ENCODE measurements at places on chromosomes 2 and 18. TPM values are rescaled to one million over a fixed set of nuclear protein-coding genes. Genes with fewer than 3 reads are reported as not detected.

Gene TMEM237
- total RNA-seq, result 29.4 TPM

Gene C2orf81
- 6.5 TPM for total RNA-seq

Gene AGXT
- total RNA-seq, result 0.34 TPM

Gene RAB27B
- 2.2 TPM for total RNA-seq

Gene LHCGR
- not detected for total RNA-seq

Gene ACTG2
- 0.89 TPM for total RNA-seq

Gene CFC1
- total RNA-seq, result not detected

Gene MLPH
- total RNA-seq, result 81.4 TPM

Gene LYPD6
- total RNA-seq, result 3.0 TPM

Gene R3HDM1
- total RNA-seq, result 43.1 TPM

Gene TGFA
- total RNA-seq, result 50.1 TPM

Gene FSIP2
- total RNA-seq, result not detected

Gene CCDC141
- total RNA-seq, result 0.30 TPM

Gene SERPINB3
- not detected for total RNA-seq

Gene IMP4
- total RNA-seq, result 121 TPM

Gene TIA1
- total RNA-seq, result 94.1 TPM
